ENCODE measurements at places on chromosomes 7 and 10.
A peak's percentile ranks its signal among the peaks of the same experiment; 100 is the strongest.

GRCh38 chr10:33065111-33065510 lies 107.1 kb upstream of the ITGB1 start:
- DNase-seq = no peak

DNA sequence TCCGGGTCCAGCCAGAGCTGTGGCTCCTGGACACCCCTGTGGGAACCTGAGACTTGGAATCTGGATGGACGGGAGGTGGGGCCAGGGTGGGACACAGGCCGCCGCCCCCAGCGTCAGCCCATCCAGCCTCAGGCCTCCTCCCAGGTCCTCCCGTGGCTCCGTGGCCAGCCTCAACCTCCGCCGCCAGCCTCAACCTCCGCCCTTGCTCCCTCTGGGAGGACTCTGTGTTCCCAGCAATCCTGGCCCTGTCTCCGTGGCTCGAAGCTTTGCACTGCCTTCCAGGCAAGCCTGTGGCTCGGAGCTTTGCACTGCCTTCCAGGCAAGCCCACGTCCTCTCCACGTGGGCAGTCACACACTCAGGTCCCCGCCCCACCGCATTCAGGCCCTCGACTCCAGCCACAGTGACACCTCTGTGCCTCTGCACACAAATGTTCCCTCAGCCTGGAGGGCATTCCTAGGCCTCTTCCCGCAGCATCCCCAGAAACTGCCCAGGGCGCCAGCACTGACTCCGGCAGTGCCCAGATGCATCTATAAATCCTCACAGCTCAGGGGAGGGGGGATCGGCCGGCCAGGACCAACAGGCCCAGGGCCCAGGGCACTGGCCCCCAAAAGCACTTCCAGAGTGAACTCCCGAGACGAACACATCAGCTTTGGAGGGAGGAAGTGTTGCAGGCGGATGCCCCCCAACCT lies 44.7 kb upstream of the PDGFA start:
- DNase-seq = no peak

DNA sequence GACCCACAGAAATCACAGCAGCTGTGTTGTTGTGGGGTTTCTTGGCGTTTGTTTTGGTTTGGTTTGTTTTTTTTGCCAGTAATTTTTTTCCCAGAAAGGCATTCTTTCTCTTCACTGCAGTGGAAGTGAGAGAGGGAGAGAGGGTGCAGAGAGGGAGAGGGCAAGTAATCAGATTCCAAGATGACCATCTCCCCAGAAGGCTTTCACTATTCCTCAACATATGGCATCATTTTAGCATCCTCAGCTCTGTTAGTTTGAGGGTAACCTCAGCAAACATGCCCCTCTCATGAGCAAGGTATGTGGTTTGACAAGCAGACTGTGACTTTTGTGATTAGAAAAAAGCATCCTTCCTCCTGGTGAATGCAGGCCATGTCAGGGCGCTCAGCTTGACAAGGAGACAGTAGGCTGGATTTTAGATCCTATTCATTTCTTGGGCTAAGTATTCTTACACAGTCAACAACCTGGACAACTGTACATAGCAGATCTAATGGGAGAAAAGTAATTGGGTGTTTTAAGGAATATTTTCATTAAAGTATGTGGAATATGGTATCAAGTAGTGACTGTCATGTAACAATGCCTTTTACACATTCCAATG lies 86.3 kb upstream of the PIK3CG start:
- DNase-seq = no peak

DNA sequence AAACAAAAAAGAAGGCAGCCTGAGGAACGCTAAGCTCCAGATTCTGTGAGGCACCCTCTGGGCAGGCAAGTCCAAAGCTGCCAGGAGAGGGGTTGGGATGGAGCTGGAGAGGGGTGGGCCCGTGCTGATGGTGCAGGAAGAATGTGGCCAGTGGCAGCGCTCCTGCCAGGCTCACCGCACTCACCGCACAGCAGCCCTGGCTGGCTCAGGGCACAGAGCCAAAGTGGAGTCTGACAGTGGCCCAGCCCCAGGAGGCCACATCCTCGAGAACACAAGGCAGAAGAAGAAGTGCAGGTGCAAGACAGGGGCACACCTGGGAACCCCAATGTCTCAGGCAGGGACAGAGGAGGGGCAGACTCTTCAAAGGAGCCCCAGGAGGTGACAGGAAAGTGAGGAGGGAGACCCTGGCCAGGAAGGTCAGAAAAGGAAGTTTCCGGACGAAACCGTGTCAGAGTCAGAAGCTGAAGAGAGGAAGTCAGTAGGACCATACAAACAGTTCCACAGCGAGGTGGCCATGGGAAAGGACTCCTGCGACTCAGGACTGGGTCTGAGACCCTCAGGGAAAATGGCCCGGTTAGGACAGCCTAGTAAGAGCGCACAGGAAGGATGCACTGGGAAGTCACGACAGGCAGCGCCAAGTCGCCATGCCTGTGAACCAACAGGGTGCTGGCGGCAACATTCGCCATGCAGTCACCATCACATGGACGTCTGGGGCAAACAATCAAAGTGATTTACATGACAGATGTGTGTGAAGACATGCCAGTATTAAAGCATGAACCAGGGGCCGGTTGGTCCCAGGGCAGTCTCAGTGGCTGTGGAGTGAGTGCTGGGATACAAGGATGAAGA lies 54.4 kb downstream of the COBL start:
- no peak for DNase-seq

DNA sequence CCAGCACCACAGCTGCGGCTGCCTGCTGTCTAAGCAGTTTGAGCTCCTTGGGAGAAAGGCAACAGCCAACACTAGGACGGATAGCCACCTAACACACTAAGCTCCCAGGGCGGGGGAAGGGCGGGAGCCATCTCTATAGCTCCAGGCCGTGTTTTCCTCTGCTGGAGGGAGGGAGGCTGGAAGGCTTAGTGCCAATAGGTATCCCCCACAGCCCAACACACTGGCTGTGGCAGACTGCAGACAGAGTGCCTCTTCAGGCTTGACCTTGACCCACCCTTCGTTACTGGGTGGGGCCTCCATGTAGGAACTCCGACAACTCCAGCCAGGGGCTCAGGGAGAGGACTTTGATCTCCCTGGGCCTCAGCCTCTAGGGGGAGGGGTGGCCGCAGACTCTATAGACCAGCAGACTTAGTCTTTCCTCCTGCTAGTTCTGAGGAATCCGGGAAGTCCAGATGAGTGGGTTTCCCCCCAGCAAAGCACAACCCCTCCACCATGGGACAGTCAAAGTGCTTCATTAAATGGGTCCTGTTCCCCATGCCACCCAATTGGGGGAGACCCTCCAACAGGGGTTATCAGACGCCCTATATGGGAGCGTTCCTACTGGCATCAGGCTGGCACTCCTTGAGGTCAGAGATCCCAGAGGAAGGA lies 314.4 kb upstream of the MKI67 start:
- DNase-seq = no peak

GRCh38 chr7:34928052-34928451 lies 109.2 kb downstream of the DPY19L1 start:
- DNase-seq = peak; percentile 66

- no peak for DNase-seq
These were observed 218.6 kb upstream of the SLC26A5 start for GRCh38 chr7:103664577-103664976.

DNA sequence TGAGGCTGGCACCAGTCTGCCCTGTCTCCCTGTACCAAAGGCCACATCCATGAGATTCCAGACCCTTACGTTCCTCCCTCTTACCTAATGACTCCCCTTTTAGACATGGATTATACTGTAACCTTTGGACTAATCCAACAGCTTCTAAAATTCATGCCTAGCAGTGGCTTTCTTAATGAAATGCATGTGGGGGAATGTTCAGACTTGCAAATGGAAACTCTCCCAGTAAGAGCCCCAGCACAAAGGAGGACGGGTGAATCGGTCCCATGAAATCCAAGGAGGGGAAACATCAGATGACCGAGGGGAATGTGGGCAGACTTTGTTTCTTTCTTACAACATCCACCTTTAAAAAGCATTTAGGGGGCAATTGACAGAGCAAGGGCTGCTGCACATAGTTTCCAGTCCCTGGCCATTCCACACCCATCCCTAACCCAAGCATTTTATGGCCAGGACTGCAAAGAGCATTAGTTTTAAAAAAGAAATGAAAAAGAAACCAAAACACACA lies 71.5 kb downstream of the COL13A1 start:
- DNase-seq = no peak

DNA sequence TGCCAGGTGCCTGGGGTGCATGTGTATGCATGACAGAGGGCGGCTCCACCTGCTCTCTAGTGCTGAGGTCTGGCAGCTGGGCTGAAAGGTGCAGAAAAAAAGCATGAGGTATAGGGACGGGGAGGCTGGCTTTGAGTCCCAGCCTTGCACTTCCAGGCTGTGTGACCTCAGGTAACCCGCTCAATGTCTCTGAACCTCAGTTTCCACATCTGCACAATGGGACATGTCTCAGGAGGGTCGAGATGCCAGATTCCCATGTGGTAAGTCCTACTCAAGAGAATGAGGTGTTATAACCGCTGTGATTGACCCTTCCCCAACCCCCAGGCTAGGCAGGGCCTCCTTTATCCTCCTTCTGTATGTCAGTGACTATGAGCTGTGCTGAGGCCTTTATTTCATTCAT lies 48.8 kb downstream of the ARHGAP22 start:
- no peak for DNase-seq

DNA sequence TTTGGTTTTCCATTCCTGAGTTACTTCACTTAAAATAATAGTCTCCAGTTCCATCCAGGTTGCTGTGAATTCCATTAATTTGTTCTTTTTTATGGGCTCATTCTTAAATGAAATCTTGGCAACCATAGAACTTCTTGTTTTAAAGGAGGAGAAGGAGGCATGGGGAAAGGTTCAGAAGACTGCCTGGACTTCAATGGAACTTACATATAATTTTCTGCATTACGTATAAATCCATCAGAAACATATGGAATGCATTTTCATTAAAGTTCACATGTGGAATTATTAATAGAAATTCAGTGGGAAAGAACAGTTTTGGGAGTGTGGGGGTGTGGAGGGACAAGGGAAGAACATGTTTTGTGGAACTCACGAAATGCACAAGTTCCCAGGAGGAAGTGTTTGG lies 176.6 kb upstream of the PRKCQ start:
- DNase-seq = no peak

- no peak for DNase-seq
These were observed 139.8 kb upstream of the RSU1 start for GRCh38 chr10:16957038-16957437.

DNA sequence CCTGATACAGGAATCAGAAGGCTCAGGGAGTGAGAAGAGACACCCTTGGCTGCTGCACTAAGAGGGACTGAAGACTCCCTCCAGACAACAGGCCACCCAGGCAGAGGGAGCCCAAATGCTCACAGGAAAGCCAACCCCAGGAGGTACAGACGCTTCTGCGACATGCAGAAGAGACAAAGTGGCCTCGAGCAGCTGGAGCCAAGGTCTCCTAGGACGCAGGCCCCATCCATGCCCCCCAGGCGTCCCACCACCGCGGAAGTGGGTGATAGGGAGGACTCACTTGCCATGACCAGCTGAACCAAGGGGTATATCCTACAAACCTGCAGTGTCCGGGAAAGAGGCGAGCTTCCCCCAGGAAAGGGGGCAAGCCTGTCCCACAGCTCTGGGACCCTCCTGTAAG lies 56.9 kb downstream of the CTBP2 start:
- no peak for DNase-seq

- DNase-seq = no peak
These were observed 225.3 kb downstream of the KIF20B start for GRCh38 chr10:89926736-89927135.

Data from stimulated activated naive CD8-positive, alpha-beta T cell treated with anti-CD3 and anti-CD28 coated beads, Interleukin-15, Interleukin-2, amounts not matched to agents 100 U/mL and 50 U/mL, for 24 hours (primary cell).